ENCODE measurements at places on chromosomes 6 and 20.

GRCh38 chr6:33926451-33926850 is 122.6 kb upstream of the MLN start:
- no peak for DNase-seq

GRCh38 chr6:108873251-108873650 is 25.0 kb downstream of the ARMC2 start:
- no peak for DNase-seq

DNA sequence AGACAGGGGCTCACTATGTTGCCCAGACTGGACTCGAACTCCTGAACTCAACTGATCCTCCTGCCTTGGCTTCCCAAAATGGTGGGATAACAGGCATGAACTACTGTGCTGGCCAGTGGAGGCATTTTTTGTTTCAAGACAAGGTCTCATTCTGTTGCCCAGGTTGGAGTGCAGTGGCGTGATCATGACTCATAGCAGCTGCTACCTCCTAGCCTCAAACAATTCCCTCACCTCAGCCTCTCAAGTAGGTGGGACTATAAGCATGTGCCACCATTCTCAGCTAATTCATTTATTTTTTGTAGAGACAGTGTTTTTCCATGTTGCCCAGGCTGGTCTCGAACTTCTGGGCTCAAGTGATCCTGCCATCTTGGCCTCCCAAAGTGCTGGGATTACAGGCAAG is 17.2 kb downstream of the ENPP3 start:
- DNase-seq, result no peak

DNA sequence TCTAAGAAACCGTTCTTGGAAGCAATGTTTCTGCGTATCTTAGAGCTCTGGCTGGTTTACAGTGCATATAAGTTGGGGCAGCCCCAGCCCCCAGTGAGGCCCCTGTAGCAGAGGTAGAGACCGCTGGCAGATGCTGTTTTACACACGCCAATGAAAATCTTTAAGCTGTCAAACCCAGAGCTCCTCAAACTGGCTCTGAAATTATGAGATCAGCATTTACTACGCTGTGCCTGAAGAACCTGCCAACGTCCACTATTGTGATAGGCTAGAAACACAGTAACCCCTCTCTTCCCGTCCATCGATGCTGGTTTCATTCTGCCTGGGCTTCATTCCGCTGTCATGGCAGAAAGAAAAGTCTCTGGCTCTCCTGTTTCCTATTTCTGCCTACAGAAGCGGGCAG is 160.6 kb downstream of the SMOC2 start:
- DNase-seq, result no peak

DNA sequence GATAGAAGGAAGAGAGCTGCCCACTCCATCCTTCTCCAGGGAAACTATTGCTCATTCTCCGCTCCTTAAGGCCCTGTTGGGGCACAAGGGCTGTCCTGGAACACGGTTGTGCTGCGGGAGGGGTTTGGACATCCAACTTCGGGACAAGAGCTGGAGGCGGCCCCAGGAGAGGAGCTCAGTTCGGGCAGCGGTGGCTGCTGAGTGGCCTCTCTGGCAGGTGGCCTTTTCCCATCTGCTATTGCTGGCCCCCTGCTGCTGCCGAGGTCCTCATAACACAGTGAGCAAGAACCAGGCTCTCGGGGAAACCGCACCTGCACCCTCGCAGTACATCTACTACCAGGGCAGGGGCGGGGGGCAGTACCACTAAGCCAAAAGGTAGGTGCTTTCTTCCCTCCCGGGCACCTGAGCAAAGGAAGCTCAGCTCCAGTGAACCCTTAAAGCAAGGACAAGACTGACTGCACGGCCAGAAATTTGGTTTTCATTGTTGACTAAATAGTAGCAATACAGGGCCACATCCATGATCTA is 63.7 kb downstream of the PSMG4 start:
- DNase-seq, result no peak

DNA sequence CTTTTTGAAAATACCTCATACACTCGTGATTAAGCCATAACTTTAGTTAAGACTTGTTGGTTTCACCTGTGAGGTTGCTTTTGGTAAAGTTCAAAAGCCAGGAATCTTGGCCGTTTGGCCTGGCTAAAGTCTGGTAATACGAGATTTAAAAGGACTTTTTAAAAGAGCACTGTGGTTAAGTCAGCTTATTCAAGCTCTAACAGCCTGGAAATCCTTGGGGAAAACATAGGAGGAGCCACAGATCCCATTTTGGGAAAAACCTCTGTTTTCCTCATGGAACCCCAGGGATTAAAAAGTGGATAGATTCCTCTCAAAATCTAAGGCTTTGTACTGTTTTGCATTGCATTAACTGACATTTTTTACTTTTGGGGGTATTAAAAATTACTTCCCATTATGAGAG is 13.7 kb upstream of the SLC22A16 start:
- DNase-seq, result no peak

GRCh38 chr6:63347599-63347998 is 27.8 kb upstream of the LGSN start:
- no peak for DNase-seq

DNA sequence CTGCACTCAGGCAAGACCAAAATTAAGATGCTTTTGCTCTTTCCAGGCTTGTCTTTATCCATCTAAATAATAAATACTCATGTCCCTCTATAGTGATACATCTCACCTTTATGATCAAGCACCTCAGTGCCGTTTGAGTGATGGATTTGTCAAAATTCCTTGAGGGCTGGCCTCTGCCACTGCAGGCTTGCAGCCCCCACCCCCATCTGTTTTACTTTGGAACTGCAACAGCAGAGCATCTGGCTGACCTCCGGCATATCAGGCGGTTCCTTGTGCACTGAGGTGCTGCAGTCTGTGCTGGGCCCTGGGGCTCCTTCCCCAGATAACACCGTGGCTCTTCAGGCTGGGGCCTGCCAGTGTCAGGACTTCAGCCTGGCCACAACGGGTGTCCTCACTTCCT is 386.9 kb downstream of the CDH26 start:
- DNase-seq, result no peak

Data from stimulated activated CD4-positive, alpha-beta T cell treated with anti-CD3 and anti-CD28 coated beads, TNF-alpha, amount 100 ng/mL, for 4 hours (primary cell).